ENCODE measurements at places on chromosomes 12 and 14.

- DNase-seq, result no peak
Measured at GRCh38 chr14:104146651-104147345, 8.4 kb downstream of the KIF26A start.

DNA sequence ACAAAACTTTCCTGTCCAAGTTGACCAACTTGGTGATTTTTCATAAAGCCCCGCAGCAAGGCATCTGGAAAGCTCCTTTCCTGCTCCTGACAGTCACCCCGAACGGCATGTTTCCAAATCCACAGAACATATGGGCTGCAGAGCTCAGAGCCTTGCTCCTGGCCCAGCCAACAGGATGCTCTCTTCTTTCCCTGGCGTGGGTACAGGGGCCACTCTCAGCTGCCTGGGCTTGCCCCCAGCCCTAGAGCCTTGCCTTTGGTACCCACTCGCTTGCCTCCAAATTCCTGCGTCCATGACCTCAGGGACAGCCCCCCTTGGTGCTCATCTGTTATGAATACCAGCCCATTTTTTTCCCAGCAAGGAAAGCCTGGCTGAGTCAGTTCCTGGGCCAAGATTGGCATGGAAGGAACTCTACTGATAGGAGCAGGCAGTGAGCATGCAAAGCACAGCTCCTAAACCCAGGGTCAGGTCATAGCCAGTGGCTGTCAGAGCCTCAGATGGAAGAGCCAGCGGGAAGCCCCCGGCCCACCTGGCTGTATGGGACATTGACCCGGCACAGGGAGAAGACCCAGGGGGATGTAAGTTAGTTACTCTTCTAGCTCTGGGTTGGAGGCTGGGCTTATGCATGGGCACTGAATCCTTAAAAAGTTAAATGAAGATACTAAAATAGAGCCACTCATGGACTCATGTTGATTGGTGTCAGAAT lies 105.3 kb upstream of the RTL1 start:
- DNase-seq, result no peak

- DNase-seq, result no peak
Measured at GRCh38 chr12:132491138-132491663, 1.2 kb downstream of the FBRSL1 start.

DNA sequence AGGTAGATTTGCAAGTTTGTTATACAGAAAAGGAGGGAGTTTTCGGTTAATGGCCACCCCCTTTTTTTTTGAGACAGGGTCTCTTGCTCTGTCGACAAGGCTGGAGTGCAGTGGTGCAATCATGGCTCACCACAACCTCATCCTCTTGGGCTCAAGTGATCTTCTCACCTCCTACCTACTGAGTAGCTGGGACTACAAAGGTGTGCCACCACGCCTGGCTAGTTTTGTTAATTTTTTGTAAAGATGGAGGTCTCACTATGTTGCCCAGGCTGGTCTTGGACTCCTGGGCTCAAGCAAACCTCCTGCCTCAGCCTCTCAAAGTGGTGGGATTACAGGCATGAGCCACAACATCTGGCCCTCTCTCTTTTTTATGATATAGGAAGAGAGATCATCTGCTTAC lies 94.6 kb downstream of the CDK17 start:
- no peak for DNase-seq

GRCh38 chr12:19189522-19189921 lies 60.0 kb downstream of the PLEKHA5 start:
- DNase-seq, result no peak

- DNase-seq, result no peak
Measured at GRCh38 chr12:19288603-19289244, 150.6 kb upstream of the AEBP2 start.

- DNase-seq, result no peak
Measured at GRCh38 chr12:96698521-96698920, 208.5 kb upstream of the NEDD1 start.

DNA sequence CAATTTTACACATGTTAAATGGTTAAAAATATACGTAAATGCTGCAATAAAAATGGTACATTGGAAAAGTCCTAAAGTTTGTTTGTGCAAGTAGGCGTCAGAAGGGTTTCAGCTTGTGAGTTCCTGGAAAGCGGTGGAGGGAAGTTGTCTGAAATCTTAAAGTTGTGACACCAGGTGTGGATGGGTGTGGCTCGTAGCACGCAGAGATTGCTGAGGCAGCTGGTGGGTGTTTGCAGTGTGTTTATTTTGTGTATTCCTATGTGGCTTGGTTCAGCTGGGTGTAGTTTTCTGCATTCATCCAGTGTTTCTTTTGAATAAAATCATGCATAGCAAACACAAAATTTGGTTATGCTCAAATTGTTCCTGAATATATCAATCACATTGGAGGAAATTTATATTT lies 136.8 kb upstream of the TBX3 start:
- no peak for DNase-seq

- DNase-seq, result no peak
Measured at GRCh38 chr14:57871459-57872080, 5.7 kb upstream of the SLC35F4 start.

DNA sequence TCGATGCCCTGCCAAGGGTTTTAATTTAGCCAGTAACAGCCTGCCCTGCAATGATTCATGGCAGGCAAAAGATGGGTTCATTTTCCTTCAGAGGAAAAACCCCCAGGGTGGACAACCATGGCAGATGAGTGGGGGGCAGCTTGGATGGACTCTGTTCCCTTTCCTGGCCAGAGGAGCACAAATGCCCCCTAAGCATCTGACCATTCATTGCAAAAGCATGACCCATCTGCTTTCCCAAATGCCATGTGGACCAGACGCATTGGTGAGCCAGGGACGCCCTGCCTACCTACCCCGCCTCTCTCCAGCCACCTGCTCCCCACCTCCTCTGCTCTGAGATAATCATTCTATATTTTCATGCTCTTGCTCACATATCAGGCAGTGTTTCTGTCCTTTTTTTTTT lies 281.9 kb downstream of the DPF3 start:
- no peak for DNase-seq

DNA sequence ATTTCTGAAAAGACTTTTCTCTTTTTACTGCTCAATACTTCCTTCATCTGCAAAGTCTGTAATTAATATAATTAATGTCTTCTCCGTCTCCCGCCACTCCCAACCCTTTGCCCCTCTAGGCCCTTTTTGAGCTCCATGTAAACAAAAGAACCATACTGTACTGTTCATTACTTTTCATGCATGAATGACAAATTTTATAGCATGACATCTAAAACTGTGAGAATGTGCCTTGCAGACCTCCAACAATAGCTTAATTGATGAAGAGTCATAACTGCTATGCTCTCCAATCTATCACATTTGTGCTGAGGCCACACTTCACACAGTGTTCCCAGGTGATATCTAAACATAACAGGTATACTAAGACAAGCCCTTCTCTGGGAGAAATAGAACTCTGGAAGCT lies 1122.7 kb upstream of the ATXN7L3B start:
- DNase-seq, result no peak

GRCh38 chr14:58797010-58797429 lies 159.3 kb downstream of the DACT1 start:
- DNase-seq, result no peak

GRCh38 chr12:92108651-92109050 lies 37.0 kb downstream of the BTG1 start:
- no peak for DNase-seq

DNA sequence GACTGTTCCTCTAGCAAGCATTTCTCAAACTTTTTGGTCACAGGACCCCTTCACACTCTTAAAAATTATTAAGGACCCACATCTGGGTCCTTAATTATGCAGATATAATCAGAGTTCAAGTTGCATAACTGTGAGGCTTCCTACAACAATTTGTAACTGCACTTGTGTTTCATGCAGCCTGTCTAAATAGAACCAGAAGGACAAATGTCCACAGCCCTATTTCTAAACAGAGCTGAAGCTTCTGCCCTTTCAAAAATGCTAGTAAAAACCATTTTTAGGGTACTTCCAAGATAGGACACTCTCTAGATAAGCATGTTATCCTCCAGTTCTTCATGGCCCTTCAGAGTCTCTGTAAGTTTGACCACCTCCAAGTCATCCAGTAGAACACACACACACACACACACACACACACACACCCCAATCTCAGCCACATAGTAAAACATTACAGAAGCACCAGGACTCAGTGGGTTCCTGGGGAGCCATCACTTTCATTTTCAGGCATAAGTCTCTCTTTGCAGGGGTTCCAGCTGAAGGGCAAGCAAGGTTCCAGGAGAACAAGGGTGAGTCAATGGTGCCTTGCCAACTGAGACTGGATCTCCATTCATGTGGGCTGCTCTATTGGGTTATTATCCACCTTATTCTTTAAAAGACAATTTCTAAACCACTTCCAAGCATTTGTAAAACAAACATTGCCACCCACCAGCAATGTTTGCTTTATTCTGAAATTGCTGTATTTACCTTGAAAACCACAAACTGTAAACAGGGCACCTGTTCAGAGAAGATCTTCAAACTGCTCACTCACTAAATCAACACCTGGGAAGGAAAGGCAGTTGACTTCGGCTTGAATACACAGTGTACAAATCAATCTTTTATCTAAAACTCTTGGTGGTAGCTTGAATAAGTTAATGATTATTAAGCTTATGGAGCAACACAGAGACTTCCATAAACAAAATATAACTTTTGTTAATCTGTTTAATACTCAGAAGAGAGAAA lies 64.1 kb downstream of the ITPR2 start:
- DNase-seq, result no peak

DNA sequence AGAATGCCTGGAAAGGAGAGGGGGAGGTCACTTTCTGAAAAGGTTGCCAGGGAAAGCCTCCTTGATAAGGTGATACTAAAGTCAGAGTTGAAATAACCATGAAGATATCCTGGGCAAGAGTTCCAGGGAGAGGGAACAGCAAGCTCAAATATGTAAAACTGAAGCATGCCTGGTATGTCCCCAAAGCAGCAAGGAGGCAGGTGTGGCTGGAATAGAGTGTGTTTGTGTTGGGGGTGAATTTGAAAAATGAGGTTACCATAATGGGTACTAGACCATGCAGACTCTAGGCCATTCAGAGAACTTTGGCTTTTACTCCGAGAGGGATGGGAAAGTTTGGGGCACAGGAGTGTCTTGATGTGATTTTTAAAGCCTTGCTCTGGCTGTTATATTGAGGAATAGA lies 66.7 kb upstream of the PTCSC3 start:
- no peak for DNase-seq

- no peak for DNase-seq
Measured at GRCh38 chr12:57620245-57620935, 9.2 kb downstream of the ARHGEF25 start.

DNA sequence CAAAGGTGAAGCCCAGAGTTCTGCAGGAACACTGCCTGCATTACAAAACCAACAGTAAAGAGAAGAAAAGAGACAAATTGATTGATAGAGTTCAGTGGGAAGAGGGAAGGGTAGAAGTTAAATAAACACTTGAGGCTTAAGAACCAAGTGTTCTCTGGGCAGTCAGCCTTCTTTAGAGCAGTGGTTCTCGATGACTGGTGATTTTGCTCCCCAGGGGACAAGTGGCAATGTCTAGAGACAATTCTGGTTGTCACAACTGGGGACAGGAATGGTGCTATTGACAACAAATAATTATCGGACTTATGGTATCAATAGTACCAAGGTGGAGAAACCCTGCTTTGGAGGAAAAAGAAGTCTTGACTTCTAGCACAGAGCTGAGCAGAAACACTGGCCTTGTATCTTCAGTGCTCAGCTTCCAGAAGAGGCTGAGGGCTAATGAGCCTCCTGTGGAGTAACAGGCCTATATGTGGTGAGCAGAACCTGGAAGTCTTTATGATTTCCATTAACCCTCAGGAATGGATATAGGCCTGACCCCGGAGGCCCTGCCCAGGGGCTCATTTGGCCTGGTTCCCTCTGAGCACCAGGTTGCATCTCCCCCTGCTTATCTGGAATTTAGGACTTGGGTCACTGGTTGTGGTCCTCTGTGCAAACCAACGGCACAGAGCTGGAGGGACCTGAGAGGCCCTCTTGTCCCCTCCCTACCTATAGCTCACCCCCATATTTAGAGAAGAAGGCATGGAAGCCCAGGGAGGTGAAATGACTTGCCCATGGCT lies 204.6 kb upstream of the PWP1 start:
- DNase-seq, result no peak

GRCh38 chr14:21882226-21882625 lies 208.6 kb upstream of the OR4E1 start:
- no peak for DNase-seq

GRCh38 chr14:30420515-30420914 lies 138.4 kb upstream of the G2E3 start:
- DNase-seq, result no peak

DNA sequence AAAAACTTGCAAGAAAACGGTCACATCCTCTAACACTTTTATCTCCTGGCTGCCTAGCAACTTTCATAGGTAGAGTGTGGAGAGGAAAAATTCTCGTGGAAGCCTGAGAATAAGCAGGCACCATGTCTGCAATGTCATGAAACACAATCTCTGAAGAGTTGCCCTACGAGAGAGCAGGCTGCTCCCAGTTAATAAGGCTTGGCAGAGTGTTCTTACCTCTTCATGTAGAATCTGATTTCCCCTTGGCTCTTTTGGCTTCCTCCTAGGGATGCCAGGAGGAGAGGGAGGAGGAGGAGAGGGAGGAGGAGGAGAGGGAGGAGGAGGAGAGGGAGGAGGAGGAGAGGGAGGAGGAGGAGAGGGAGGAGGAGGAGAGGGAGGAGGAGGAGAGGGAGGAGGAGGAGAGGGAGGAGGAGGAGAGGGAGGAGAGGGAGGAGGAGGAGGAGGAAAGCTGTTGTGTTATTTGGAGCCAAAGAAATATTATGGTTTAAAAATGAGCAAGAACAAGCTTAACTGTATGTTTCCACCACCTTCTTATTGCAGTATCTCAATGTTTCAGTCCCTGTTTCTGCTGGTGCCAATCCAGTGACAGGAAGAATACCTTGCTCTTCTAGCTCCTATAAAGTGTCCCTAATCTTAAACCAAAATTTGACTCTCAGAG lies 52.9 kb downstream of the EGLN3 start:
- DNase-seq, result no peak

DNA sequence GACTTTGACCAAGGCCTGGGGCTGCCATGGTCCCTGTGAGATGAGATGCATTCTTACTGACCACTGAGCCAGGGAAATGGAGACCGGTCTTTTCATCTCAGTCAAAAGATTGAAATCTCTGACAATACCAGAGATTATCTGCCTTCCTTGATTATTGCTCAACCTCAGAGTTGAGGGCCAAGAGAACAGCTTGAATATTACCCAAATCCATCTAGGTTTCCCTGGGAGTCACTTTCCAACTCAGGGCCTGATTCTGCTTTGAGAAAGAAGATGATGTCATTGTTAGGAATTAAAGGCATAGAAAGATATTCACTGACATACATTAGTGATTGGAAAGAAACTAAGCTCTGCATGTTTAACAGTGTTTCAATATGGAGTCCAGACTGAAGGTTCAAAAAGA lies 515.9 kb upstream of the TBX3 start:
- DNase-seq, result no peak

DNA sequence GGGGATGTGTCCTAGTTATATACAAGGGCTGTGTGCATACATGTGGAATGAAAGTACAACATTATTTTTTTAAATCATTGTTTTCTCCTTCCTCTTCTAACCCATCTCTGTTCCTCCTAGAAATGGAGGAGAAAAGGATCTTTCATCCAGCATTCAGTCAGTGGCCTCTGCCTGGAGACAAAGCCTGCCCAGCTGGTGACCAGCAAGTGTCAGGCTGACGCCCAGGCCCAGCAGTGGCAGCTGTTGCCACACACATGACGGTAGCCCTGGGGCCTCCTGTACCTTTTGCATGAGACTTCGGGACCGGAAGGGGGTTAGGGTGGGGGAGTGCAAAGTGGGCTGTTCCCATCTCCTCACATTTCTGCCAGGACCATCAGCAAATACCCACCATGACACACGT lies 46.2 kb downstream of the ERH start:
- DNase-seq, result no peak
